ENCODE measurements at places on chromosomes 11 and 22.

DNA sequence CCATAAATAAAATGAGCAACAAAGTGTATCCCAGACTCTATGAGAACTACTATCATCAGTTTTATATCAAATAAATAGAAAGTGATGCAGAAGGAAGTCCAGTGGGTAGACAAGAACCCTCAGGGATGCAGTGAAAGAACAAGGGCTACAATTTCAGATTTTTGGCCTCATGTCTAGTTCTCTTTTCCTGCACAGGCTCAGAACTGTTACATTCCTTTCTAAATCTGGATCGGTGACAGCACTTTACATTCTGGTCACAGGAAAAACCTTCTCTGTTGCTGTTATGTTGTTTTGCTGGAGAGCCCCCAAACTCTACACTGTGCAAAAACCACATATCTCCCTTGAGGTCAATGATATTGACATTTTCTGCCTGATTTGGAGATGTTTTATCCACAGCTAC, 108.8 kb upstream of the ANO5 start:
- DNase-seq, result no peak

GRCh38 chr11:118699506-118700220, 20.2 kb upstream of the TREH start:
- no peak for DNase-seq

- no peak for DNase-seq
Measured at GRCh38 chr22:43622886-43623285, 189.2 kb downstream of the EFCAB6 start.

DNA sequence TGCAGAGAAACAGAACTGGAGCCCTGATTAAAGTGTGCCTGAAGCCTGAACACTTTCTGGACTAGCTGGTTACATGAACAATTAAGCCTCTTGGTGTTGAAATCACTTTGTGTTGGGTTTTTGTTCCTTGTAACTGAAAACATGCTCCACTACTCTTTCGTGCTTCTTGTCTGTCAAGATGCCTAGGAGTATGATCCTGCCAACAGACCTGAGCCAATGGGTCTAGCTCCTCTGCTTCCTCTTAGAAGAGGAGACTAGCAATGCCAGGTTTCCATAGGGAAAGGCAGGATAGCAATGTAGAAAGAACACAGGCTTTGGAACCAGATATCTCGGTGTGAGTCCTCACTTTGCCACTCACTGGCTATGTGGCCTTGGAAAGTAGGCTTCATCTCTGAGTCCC, 40.3 kb downstream of the IRAG1 start:
- DNase-seq, result no peak

GRCh38 chr11:57069942-57070341, 81.2 kb downstream of the OR5AK2 start:
- DNase-seq, result no peak

- DNase-seq, result peak; percentile 75
Measured at GRCh38 chr22:45638834-45639746, 32.5 kb upstream of the ATXN10 start.

DNA sequence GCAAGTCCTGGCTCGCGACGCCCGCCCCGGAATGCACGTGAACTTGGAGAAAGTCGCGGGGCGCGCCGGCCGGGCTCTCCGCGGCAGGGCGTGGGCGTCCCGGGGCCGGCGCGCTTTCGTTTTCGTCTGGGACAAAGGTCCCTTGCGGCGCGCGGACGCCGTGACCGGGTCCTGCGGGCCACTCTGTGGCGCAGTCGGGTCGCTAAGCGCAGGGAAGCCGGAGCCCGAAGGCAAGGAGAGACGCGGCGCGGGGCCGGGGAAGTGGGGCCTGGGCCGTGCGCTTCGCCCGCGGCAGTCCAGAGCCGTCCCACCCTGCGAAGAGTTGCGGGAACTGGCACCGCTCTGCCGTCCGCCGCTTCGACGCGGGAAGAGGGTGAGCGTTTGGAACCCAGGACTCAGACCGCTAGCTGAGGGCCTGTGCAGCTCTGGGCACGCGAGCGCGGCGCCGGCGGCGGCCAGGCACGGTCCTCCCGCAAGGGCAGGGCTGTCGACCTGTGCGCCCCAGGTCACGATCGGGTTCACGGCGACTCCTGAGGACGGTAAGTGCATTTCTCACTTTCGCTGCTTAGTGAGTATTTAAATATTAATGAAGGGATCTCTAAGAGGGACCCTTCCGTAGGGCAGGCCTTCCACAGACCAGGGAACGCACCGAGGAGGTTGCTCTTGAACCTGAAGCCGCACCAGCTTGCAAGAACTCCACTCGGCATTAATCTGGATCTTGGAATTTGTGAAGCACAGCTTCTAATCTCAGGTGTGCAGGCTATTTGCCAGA, 78.0 kb upstream of the PPARA start:
- DNase-seq, result peak; percentile 74

DNA sequence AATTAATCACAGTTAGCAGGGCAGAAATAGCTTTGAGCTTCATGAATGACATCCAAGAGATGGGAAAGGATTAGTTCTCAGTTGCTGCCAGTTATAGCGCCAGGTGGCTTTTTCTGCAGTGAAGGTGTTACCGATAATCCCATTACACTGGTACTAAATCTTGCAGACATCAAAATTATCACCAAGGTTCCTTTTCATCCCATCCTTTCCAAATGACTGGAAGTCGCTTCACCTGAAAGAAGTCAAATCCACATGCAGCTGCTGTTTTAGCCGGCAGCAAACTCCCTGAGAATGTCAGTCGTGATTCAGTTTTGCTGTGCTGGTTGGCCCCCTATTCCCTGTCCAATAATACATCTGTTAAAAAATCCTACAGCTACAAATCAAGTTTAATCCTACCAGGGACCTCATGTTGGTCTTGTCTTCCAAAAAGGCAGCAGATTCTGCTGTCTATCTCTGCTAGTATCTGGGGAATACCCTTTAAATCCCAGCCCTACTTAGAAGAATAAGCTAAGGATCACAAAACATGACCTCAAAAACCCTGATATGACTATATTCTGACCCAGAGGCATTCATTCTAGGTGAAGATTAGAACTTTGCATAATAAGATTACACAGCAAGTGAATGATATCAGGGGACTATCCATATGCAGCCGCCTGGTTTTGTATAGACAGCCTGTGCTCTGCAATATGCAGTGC, 31.7 kb downstream of the IMMP1L start:
- no peak for DNase-seq

GRCh38 chr11:86370171-86370570, 4.5 kb upstream of the CCDC81 start:
- DNase-seq, result no peak

Measured in hematopoietic multipotent progenitor cell treated with erythropoietin and hydrocortisone succinate and interleukin-3 and kit ligand, for 6 days (in vitro differentiated cells).